ENCODE measurements at places on chromosomes 4 and X.

DNA sequence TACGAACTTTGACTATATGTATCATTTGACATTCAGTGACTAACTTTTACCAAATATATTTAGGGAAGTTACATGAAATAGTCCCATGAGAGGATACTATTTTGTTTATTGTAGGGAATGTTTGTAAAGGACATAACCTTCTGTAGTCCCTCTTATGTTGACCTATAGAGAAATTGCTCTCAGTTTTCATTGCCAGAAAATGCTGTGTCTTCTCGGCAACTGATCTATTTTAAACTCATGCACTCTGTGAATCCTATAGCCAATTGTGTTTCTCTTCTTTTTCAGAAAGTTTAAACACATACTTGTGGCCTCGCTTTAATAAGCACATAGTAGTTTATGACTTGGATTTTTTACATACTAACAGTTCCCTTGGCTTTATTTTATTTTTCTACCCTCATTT lies 38.2 kb downstream of the DMP1 start:
- no peak for DNase-seq

- no peak for DNase-seq
These were observed 249.1 kb upstream of the FAM47A start for GRCh38 chrX:34381241-34381640.

DNA sequence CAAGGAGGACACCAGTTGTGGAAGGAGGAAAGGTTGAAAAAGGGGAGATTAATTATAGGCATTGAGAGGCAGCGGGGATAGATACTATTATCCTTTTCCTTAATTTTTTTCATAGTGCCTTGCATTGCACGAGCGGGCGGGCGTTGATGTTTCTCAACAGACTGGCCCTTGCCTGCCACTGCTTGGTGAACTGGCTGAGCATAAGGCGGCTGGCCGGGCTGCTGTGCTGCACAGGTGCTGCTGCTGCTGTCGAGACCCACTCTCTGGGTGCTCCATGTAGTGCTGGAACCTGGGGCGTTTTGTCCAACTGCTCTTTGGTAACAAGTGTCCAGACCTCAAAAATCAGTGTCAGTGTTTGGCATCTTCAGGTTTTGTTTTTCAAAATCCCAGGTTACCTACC lies 83.3 kb upstream of the PAQR3 start:
- no peak for DNase-seq

DNA sequence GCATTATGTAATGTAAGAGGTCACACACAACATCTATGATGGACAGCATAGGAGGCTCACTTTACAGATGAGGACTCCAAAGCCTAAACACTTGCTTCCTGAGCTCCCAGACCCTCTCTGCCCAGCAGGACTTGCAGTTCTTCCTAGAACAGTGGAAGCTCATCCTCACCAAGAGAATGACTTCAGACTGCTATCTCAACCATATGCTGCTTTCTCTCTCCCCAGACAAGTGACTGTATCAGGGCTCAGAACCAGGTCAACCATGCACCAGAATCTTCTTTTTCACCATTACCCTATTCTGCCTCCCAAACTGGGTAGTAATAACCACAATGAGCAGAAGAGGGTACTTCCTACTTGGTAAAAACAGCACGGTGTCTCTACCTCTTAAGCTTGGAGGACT lies 12.2 kb downstream of the RNF150 start:
- DNase-seq = no peak

DNA sequence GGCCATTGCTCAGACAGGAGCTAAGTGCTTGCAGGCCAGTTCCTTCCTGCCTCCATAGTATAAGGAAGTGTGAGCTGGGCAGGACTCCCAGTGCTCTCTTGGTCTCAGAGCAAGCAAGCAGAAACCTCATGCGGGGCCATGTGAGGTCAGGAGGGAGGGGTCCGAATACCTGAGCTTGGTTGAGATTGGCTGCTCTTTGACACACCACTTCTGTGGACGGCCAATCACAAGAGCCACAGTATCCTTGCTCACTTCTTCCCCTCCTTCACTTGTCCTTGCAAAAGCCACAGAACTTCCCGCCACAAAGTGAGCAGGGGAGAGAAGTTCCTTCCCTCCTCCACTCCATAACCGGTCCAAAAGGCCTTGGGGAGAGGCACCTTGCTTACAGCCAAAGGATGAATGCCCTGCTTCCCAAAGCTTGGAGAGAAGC lies 56.7 kb downstream of the PRPS1 start:
- DNase-seq = peak; percentile 37
